ENCODE measurements at places on chromosomes 7 and 10. TPM values are rescaled to one million over a fixed set of nuclear protein-coding genes. Genes with fewer than 3 reads are reported as not detected.
A peak's percentile ranks its signal among the peaks of the same experiment; 100 is the strongest.

Gene ITPRIP
- total RNA-seq: 26.5 TPM

Gene WDR11
- total RNA-seq: 54.1 TPM

DNA sequence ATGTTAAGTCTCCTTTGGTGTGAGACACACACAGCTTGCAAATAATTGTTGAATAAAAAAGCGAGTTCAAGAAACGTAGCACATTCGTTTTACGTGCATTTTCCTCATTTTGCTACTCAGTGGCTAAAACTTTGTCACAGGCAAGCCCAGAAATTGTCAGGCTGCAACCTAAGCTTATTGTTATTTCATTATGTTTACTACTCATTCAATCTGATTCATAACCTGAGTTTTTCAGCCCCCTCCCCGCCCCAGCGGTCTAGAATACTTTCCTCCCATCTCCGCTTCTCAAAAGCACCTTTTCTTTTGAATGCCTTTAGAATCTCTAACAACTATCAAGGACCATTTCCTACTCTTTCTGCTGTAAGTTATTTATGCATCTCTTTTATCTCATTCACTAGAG is 1.1 kb downstream of the FAM133B start:
- H3K4me1 ChIP-seq: peaks cover 57% of the 10 kb centered on the region
- H3K27me3 ChIP-seq: peaks cover 5% of the 10 kb centered on the region
- peak overlapping the region; percentile 96 for H3K27ac ChIP-seq
- peak overlapping the region; percentile 83 for H3K4me3 ChIP-seq

Gene GIMAP7
- total RNA-seq: 239 TPM

- no peaks in the 10 kb centered on the region for H3K36me3 ChIP-seq
- H3K27ac ChIP-seq: no peak overlapping the region
- H3K27me3 ChIP-seq: peaks cover 26% of the 10 kb centered on the region
- H3K4me1 ChIP-seq: peaks cover 33% of the 10 kb centered on the region
- H3K4me3 ChIP-seq: no peak overlapping the region
Measured at GRCh38 chr10:84292502-84292901, 35.9 kb upstream of the CCSER2 start.

DNA sequence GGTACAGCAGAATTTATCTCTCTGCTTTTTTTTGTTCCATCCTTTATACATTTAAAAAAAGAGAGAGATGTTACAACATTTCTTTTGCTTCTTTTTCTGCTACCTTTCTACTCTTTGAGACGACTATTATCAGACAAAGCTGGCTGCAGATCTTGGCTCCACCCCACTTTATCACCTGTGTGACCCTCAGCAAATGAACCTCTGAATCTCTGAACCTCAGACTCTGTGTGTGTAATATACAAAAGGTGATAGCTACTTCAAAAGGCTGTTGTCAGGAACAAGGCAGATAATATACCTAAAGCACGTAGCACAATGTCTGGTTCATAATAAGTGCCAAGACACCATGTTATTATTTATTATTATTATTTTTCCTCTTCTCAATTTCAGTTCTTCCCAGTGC is 32.6 kb upstream of the UBE2D1 start:
- peaks cover 2% of the 10 kb centered on the region for H3K4me1 ChIP-seq
- H3K27ac ChIP-seq: no peak overlapping the region
- peaks cover 25% of the 10 kb centered on the region for H3K27me3 ChIP-seq
- no peaks in the 10 kb centered on the region for H3K36me3 ChIP-seq

Gene CALML3
- not detected for total RNA-seq

DNA sequence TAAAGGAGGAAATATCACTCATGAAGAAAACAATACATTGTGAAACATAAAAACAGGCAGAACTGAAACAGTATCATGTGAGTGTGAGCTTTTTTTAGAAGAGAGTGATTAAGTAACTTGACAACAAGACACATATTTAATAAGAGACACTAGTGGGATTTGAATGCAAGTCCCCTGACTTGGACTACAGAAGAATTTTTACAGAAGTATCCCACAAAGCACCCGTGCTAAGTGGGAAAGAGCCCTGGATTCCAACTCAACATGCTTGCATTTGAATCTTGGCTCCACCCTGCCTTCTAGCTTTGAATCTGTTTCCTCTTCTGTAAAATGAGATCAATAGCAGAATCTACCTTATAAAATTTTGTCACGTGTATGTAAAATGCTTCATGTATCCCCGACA is 166.2 kb downstream of the ZNF365 start:
- H3K4me1 ChIP-seq: no peaks in the 10 kb centered on the region
- H3K27ac ChIP-seq: no peak overlapping the region
- H3K36me3 ChIP-seq: no peaks in the 10 kb centered on the region
- DNase-seq: no peak

DNA sequence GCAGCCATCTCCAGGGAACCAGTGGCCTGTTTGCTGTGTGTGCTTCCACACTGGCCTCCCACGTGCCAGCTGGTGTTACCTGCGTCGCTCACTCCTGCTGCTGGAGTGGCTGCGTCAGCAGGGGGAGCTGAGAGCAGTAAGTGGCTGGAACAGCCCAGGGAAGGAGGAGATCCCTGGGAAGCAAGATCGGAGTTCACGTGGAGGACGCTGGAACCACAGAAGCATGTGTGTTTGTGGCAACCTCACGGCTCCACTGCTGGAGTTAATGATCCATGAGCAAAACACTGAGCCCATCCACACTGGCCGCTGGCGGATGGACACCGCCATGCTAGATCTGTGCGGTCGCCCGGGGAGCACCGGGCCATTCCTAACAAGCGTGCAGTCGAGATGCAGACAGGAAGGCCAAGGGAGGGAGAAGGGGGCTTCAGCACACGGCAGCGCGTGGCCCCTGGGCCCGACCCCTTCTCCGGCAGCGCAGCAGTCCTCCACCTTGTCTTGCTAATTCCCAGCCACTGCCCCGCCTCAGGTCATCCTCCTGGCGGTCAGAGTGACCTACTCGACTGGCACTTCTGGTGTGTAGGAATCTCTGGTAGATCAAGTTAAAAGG is 68.5 kb upstream of the EEPD1 start:
- H3K27me3 ChIP-seq: peaks cover 2% of the 10 kb centered on the region
- H3K4me3 ChIP-seq: no peak overlapping the region
- no peak for DNase-seq
- H3K36me3 ChIP-seq: no peaks in the 10 kb centered on the region
- H3K27ac ChIP-seq: no peak overlapping the region
- no peaks in the 10 kb centered on the region for H3K4me1 ChIP-seq

- no peak overlapping the region for H3K27ac ChIP-seq
- no peak overlapping the region for H3K4me3 ChIP-seq
- DNase-seq: no peak
- H3K27me3 ChIP-seq: peaks cover 3% of the 10 kb centered on the region
- no peaks in the 10 kb centered on the region for H3K36me3 ChIP-seq
Measured at GRCh38 chr7:155349601-155350331, 52.1 kb downstream of the INSIG1 start.

DNA sequence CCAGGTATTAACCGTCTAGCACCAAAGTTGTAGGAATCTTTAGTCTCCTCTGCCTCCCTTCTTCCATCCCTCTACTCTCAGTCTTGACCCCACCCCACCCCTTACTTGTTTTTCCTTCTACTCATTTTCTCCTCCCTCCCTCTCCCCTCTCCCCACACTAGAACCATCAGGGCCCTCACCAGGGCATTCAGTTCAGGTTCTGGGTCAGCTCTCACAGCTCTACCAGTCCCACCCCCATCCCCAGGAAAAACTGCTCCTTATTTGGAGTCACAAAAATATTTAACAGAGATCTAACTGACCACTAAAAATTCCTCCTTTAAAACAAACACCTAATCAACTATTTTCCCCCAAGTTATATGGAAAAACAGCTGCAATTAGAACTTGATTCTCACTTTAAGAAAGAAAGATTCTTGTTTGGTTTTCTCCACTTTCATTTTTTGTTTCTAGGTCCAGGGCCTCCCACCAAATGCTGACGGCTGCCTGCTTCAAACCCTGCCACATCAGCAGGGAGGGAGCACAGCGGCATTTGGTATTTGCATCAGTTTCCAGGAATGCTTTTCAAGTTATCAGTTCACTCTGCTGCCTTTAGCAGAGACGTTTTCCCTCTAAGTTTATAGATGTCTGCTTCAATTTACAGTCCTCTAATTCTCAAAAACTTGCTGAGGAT is 2.8 kb upstream of the COL1A2 start:
- no peak for DNase-seq
- no peaks in the 10 kb centered on the region for H3K36me3 ChIP-seq
- H3K27ac ChIP-seq: no peak overlapping the region
- H3K4me3 ChIP-seq: no peak overlapping the region
- H3K4me1 ChIP-seq: peaks cover 3% of the 10 kb centered on the region

Gene SPAG6
- total RNA-seq: 0.75 TPM

Gene GPC2
- total RNA-seq: 13.9 TPM

DNA sequence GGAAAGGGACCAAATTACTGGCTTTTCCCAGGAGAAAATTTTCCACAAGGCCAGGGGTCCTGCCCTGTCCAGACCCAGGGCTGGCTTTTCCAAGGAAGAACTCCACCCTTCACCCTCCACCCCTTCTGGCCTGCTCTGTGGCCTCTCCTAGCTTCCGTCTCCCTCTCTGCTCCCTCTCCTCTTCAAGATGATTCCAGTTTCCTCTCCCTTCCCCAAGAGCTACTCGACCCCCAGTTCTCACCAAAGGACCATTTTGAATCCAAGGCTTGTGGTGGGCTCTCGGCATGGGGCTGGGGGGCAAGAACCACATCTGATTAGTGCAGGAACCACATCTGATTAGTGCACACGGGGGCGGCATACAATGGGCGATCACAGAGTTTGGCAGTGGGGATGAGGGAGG is 7.7 kb downstream of the CHAT start:
- H3K27ac ChIP-seq: no peak overlapping the region
- no peaks in the 10 kb centered on the region for H3K4me1 ChIP-seq
- no peak overlapping the region for H3K4me3 ChIP-seq
- DNase-seq: no peak
- no peaks in the 10 kb centered on the region for H3K36me3 ChIP-seq
- H3K27me3 ChIP-seq: peaks cover 2% of the 10 kb centered on the region

Gene LLCFC1
- total RNA-seq: not detected

DNA sequence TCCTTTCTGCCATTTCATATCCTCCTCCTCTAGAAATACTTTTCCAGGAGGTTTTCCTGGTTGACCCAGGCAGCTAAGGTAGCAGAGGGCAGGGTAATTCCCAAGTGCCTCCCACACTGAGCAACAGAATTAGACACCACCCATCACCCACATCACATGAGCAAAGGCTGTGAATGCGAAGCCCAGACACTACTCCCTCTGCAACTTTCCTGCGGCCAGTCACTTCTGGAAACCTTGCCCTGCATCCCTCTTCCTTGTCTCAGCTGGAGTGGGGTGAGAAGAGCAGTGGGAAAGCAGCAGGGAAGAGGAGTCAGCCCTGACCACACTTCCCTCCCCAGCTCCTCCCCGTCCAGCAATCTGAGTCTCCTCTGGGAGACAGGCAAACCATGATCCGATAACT is 15.2 kb downstream of the TMEM176B start:
- no peak for DNase-seq
- no peak overlapping the region for H3K27ac ChIP-seq
- peaks cover 11% of the 10 kb centered on the region for H3K4me1 ChIP-seq
- peaks cover 15% of the 10 kb centered on the region for H3K27me3 ChIP-seq

Measured in activated CD4-positive, alpha-beta T cell treated with anti-CD3 and anti-CD28 coated beads, Interleukin-2, amount 10 ng/mL, durations not matched to agents 7 days and 5 days (primary cell).